ENCODE measurements at places on chromosomes 6 and 20.

DNA sequence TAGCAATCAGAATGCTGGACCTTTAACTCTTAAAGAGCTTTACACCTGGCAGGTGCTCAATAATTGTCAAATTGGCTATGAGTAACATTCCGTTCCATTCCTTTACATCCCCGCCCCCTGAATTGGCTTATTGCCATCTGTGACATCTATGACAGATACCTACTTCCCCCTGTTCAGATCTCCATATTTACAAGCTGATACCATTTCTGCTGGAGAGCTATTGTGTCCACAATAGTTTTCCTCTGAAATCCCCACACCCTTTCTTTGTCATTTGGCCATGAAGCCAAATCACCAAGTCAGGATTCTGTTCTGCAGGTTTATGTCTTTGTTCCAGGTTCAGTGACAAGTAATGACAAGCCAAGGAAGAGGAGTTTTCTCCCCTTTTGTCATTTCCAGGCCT lies 3.2 kb downstream of the CDH26 start:
- no peak for DNase-seq

GRCh38 chr6:169752074-169752623 lies 727 bp downstream of the ERMARD start:
- DNase-seq: peak; percentile 3

DNA sequence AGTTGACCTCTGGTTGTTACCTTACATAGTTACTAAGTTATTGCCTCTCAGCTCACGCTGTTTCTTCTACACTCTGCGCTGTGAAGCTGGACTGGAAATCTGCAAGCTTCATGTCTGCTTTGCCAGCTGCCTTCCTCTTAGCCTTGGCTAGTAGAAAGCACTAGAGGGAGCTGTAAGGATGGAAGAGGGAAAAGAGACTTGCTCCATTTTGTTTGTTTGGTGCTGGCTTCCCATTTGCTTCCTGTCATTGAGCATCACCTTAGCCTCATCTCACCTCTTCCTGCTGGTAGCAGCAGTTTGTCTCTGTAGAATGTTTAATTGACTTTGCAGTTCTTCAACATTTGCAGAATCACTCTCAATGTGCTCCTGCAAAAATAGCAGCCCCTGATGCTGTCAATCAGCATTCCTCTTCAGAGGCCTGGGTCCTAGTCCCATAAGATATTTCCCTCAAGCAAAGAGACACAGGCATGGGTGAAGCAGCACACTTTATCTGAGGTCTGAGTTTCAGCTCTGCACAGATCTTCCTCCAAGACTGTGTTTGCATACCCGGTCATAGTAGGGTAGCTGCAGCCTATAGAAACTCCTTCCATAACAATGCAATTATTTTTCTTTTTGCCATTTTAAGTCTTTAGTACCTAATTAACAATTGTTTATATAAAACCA lies 302.2 kb upstream of the EPHA7 start:
- DNase-seq: no peak

DNA sequence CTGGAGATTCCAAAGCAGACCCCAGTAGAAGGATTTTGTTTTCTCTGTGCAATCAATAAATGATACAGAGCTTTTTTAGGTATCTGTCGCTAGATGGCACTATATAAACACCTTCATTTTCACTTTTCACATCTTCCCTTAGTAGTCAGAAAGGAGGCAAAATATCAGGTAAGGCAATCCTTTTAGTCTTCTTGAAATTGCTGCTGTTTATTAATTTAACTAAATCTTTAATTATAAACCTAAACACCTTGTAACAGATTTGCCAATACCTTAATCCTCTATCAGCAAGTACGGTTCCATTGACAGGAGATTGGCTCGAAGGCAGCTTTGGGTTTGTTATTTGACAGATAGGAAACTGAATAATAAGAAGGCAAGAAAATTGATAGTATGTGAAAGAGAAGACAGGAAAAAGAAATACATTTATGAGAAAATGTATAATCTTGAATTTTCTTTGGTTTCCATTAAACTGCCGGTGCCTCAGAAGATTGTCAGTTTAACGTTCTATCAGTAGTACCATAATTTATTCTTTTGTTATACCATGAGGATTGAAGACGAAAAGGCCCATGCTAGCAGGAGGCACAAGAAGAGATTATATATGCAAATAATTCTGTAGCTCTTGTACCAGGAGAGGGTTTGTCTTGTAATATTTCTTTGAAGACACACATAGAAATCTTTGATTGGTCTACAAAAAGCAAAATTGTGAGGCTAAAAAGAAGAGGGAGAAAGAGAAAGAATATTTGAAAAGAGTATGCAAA lies 23.5 kb upstream of the IBTK start:
- peak; percentile 12 for DNase-seq

- DNase-seq: no peak
Observed at GRCh38 chr20:31706607-31707257, 15.9 kb downstream of the BCL2L1 start.

DNA sequence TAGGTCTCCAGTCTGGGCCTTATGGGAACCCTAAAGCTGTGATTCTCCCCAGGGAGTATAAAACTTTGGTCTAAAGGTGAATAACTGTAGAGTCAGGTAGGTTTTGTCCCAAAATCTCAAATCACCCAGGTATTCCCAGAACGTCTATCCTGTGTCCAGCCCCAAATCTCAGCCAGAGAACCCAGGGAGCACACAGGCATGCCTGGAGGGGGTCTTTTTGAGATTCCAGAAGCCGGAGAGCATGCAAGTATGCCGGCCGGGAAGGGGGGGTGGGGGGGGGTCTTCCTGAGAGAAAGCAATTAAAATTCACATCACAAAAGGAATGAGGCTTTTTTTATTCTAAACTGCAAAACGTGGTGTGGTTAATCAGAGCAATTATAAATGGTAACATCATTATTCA lies 210.0 kb downstream of the PTPRT start:
- DNase-seq: no peak

DNA sequence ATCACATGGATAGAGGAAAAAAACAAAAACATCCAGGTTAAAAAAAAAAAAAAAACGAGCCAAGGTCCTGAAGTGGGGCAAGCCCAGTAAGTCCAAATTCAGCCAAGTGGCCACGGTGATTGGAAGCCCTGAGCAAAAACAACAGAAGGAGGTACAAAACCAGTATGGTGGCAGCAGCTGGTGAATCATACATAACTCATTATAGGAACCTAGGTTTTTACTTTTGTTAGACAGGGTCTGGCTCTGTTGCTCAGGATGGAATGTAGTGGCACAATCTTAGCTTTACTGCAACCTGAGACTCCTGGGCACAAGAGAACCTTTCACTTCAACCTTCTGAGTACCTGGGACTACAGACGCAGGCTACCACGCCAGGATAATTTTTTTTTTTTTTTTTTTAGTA lies 22.7 kb upstream of the MYB start:
- no peak for DNase-seq

DNA sequence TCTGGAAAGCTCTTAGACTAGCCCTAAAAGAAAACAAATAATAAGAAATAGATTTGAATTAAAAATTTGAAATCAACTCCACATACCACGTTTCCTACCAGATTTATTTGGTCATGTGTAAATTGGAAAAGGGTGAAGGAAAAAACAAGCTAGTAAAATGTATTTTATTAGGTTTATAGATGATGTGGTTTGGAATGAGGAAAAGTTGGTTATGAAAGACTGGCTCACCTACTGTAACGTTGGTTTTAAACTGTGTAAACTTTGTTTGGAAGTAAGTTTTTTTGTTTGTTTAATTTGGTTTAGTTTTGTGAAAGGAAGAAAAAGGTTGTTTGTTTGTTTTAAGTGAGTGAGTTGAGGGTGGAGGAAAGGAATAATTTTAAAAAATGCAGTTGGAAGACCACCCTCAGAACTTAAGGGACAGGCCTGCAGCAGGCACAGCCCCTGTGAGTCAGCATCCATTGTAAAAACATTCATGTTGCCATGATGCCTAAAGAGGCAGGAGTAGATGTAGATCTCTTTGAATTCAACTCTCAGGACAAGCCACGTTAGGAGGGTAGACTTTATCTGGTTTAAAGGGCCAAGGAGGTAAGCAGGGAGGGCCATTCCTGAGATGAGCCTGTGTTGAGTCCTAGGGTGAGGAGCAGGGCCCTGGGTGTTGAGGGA lies 93.7 kb upstream of the SCGN start:
- DNase-seq: no peak

- no peak for DNase-seq
Observed at GRCh38 chr6:142302421-142303175, 791 bp downstream of the ADGRG6 start.
